NCI-H1694 (cell line): ENCODE measurements at places on chromosomes 4 and X.

- DNase-seq, result no peak
These were observed 142.9 kb upstream of the SFRP2 start for GRCh38 chr4:153931804-153932203.

GRCh38 chr4:865572-865971, 39.6 kb upstream of the CPLX1 start:
- DNase-seq, result no peak

DNA sequence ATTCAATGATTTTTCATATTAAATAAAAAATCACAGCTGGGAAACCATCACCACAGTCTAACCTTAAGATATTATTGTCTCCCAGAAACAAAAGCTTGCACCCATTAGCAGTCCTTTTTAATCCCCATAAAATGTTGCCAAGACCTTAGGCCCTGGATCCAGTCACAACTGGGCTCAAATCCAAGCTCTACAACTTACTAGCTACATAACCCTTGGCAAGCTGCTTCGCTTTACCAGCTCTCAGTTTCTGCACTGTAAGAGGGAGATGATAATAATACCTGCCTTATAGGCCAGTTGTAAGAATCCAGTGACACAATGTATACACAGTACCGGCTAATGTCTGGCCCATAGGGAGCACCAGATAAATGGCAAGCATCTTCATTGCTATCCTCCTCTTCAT, 400.9 kb upstream of the FGF13 start:
- DNase-seq, result no peak

DNA sequence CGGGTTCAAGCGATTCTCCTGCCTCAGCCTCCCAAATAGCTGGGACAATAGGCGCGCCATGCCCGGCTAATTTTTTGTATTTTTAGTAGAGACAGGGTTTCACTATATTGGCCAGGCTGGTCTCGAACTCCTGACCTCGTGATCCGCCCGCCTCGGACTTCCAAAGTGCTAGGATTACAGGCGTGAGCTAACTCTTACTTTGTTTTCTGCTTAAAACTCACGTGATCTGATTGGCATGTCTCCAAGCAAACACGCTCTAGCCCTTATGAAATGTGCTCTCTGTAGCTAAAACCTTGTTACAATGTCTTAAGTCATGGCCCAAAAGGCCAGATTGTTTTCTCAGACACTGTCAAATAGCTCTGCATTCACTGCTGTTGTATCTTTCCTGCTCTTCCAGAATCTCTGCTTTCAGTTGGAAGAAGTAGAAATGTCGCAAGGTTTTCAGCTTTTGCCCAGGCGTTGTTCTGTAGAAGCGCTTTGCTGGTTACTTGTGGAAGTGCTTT, 39.7 kb upstream of the OGT start:
- DNase-seq, result no peak

DNA sequence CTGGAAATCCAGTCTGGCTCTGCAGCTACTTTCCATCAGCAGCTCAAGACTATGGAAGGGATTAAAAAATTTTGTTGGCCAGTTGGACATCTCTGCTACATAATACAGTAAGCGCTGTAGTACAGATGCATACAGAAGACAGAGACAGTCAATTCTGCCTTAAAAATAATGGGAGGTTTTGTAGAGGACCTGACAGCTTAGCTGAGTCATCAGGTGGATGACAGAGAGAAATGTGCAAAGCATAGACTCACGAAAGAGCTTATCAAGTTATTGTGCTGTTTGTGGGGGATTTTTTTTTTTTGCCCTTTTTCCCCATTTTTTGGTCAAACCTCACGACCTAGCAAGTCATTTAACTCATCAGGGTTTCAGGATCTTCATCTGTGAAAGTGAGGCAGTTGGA, 149.0 kb upstream of the SCML1 start:
- DNase-seq, result no peak

- no peak for DNase-seq
These were observed 79.2 kb upstream of the EFHC2 start for GRCh38 chrX:44422631-44423030.

DNA sequence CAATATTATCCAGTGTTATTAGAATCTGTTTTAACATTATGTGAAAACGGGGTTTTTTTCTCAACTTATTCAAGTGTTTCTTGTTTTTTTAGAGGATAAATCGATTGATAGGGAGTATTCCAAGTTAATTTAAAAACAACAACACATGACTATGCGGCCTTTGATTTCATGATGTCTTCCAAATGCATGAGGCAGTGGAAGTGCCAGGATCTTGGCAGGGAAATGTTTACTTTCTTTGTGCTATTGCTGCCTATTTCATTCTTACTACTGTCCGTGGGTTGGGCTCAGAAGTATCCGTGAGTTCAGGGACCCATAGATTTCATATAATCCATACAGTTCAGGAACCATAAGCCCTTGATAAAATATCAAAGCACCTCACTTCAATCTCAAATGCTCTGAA, 64.6 kb downstream of the ABCG2 start:
- DNase-seq, result no peak

- DNase-seq, result no peak
These were observed 287.8 kb downstream of the RAPGEF2 start for GRCh38 chr4:159390648-159391047.

GRCh38 chrX:74922922-74923543, 2.2 kb downstream of the NEXMIF start:
- DNase-seq, result peak; percentile 53

- DNase-seq, result no peak
These were observed 73.8 kb downstream of the LARP1B start for GRCh38 chr4:128134925-128135324.

- no peak for DNase-seq
These were observed 96.4 kb upstream of the PSAPL1 start for GRCh38 chr4:7530932-7531639.

DNA sequence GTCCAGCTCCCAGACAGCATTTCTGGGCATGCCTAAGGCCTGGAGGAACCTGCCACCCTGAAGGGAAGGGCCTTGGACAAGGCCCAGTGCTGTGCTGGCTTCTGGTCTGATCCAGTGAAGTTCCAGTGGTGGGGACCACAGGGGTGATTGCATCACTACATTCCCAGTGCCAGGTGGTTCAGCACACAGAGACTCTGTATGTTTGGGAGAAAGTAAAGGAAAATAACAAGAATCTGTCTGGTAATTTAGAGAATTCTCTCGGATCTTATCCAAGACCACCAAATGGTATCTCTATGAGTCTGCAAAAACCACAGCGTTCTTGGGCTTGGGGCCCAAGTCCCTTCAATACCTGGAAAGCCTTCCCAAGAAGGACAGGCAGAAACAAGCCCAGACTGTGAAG, 131.8 kb upstream of the MAD2L1 start:
- DNase-seq, result no peak

- DNase-seq, result no peak
These were observed 15.3 kb downstream of the SLC34A2 start for GRCh38 chr4:25670991-25671390.

GRCh38 chr4:39932776-39933402, 44.8 kb downstream of the PDS5A start:
- DNase-seq, result no peak

- DNase-seq, result no peak
These were observed 1.5 kb downstream of the USP38 start for GRCh38 chr4:143186212-143186611.

- DNase-seq, result no peak
These were observed 303.1 kb upstream of the GRIA3 start for GRCh38 chrX:122880952-122881351.

GRCh38 chr4:102599886-102600285, 98.7 kb downstream of the NFKB1 start:
- DNase-seq, result no peak

DNA sequence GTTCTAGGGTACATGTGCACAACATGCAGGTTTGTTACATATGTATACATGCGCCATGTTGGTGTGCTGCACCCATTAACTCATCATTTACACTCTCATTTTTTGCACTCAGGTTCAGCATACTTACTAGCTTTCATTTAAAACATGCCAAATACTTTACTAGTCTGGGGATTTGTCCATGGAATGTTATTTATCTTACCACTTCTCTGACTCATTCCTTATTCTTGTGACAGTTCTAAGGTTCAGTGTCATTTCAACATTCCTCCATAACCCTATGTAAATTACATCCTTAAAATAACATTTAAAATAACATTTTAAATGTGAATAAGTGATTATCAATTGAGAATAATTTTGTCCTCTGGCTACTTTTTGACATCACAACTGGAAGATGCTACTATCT, 19.5 kb upstream of the SYTL5 start:
- no peak for DNase-seq

DNA sequence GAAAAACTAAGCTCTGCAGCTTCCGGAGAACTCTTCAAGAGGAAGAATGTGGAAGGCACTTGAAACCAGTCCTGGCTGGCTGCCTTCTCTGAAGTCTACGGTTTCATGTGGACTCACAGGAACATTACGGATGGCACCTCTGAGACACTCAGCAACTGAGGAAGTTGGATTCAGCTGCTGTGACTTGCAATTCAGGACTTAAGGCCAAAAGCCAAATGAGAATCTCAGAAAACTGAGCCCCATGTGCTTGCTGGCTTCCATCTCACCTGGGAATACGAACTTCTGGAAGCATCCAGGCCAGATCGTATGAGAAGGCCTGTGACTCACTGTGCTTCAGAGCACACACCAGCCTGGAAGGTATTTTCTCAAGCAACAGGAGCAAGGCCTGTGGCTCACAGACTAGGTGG, 107.8 kb upstream of the GPC4 start:
- no peak for DNase-seq

- DNase-seq, result no peak
These were observed 62.8 kb downstream of the NUDT10 start for GRCh38 chrX:51395480-51395809.

- no peak for DNase-seq
These were observed 4.9 kb downstream of the LYAR start for GRCh38 chr4:4284827-4285618.

DNA sequence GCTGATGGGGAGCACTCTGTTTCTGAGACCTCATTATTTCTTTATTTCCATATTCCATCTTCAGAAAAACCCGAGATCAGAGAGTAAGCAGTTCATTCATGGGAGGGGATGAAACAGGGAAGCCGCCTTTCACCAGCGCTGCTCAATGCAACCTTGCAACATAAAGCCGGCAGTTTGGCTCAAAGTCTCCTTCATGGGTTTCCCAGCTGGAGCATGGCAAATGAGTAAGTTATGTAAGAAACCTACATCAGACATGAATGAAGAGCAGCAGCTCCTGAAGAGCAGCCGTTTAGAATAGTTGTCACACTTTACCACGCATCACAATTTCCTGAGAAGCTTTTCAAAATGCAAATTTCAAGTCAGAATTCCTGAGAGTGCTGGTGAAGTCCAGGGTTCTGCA, 578.8 kb downstream of the FSTL5 start:
- no peak for DNase-seq

DNA sequence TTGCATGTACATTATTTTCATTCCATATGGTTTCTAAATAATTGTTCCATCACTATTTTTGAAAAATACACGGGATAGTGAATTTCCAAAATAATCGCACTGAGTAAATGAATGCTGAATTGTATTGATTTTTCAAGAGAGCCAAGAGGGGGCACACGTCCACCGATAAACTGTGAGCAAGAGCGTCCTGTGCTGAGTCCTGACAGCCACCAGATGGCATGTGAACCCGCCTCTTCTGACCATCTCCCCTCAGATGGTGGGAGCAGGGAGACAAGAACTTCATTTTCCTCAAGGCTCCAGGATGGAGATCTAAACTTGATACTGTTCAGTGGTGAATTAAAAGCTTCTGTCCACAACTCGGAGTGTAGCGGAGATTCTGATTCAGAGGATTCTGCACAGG, 30.6 kb upstream of the IL9R start:
- DNase-seq, result no peak

DNA sequence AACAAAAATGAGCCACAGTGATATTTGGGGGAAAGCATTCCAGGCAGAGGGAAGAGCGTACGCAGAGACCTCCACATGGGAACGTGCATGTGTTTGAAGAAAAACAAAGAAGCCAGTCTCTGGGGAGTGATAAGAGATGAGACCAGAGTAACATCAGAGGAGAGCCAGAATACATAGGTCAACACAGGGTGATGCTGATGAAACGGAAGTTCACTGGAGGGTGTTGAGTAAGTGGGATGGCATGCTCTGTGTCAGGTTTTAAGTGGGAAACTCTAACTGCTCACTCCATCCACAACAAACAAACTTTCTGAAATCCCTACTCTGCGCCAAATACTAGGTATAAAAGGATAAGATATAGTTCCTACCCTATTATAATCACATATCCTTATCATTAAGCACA, 110.0 kb downstream of the ARHGAP6 start:
- no peak for DNase-seq

DNA sequence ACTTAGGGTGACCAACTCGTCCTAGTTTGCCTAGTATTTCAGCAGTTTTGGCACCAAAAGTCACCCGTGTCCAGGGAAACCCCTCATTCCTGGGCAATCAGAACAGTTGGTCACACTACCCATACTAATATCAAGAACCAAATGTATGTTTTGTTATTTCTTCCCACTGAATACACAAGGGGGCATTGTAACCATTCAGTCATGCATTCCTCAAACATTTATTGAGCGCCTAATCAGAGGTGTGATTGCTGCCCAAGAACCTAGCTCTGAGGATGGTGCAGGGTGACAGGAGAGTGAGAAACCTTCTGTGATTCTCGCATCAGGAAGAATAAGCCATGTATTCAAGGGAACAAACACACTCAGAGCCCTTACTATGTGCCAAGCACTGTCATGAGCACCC, 69.8 kb upstream of the RAI2 start:
- no peak for DNase-seq

GRCh38 chrX:28542791-28543190, 44.5 kb upstream of the IL1RAPL1 start:
- no peak for DNase-seq

DNA sequence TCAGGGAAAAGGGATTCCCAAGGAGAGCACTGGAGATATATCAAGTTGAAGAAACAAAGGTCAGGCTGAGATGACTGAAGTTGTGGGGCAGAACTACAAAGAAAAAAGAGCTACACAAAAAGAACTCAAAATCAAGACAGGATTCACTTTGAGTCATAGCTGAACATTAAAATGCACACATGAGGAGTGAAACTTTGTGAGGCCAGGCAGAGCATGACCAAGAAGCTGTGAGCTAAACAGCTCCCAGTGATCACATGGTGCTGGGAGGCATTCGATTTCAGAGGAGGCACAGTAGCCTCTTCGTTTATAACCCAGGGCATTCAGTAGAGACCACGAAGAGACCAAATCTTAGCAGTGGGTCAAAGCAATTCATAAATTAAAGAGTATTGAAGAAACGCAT, 145.3 kb downstream of the ATRX start:
- no peak for DNase-seq
